ENCODE measurements at places on chromosomes 13 and 19.

DNA sequence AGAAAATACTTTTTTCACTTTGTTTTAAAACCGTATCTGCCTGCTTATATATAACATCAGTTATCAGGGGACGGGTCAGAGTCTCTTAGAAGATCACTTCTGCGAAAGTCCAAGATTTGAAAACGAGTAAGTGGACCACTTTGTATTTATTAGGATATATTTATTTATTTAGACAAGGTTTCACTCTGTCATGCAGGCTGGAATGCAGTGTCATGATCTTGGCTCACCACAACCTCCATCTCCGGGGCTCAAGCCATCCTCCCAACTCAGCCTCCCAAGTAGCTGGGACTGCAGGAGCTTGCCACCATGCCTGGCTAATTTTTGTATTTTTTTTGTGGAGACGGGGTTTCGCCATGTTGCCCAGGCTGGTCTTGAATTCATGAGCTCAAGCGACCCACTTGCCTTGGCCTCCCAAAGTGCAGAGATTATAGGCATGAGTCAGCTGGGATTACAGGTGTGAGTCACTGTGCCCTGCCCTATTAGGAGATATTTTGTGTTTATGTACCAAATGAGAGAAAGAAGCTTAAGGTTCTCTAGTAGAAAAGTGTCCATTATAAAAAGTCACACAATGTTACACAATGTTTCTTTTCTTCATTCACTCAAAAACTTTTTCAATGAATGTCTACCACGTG lies 39.5 kb downstream of the RASL11A start:
- DNase-seq, result no peak

DNA sequence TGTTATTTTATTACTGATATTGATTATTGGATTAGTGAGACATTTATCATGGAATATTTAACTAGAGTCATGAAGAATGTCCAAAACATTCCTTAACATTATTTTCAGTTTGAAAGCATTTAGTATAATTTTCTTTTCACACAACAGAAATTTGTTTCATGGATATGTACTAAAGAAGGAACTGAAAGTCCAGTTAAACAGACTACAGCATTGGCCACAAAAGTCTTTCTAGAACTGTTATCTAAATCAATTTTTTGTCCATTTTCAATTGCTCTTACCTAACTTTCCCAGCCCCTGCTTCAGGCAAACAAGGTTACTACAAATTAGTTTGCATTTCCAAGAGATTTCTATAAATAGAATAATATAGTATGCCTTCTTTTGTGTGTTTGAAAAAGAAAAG lies 1018.0 kb upstream of the PCDH20 start:
- DNase-seq, result no peak

GRCh38 chr19:40348961-40349507 lies 539 bp downstream of the PLD3 start:
- peak; percentile 19 for DNase-seq

- DNase-seq, result no peak
These were observed 92.0 kb downstream of the SOX1 start for GRCh38 chr13:112158961-112159360.

DNA sequence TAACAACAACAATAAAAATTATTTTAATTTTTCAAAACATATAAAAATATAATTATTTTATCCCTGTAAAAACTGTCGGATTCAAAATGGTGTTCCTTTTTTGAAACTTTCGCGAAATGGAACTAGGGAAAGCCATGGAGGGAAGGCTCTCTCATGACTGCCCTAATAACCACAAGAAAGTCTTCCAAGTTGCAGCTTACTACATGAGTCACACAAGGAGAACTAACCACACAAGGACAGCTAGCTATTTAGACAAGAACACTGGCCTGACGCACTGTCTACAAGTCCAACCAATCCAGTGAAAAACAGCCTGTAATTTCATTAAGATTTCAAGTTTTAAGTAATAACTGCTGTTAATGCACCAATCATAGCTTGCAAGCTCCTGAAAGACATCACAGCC lies 319.2 kb upstream of the PCDH9 start:
- no peak for DNase-seq

DNA sequence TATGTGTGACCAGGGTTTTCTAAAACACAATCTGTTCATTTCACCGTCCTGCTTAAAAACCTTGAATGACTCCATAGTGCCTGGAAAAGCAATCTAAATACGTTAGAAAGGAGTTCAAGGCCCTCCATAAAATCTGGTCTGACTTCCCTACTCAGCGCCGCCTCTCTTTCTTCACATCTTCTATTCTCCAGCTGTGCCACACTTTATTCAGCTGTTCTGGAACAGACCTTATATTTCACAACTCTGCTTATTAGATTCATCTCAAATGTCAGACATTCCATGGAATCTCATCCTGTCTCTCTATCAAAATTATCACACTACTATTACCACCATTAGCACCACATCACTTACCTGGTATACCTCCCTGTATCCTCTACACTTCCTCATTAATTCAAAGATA lies 19.8 kb upstream of the SPART start:
- no peak for DNase-seq

Measured in tibial nerve (tissue), 4 donors.